T-cell (primary cell): ENCODE measurements at places on chromosomes 5 and 9.

DNA sequence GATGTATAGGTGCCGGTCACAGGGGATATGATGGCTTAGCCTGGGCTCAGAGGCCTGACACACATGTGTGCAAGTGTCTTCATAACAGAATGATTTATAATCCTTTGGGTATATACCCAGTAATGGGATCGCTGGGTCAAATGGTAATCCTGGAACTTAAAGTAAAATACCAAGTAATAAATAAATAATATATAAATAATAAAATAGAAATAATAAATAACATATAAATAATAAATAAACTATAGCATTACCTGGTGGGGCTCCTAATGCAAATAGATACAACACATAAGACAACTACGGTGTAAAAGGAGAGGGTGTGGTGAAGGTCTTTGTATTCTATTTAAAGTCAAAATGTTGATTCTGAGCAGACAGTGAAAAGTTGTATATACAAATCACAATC, 68.5 kb upstream of the GFPT2 start:
- H3K4me1 ChIP-seq, result no peaks in the 10 kb centered on the region
- H3K36me3 ChIP-seq, result no peaks in the 10 kb centered on the region
- no peaks in the 10 kb centered on the region for H3K27me3 ChIP-seq
- H3K4me3 ChIP-seq, result no peak overlapping the region

DNA sequence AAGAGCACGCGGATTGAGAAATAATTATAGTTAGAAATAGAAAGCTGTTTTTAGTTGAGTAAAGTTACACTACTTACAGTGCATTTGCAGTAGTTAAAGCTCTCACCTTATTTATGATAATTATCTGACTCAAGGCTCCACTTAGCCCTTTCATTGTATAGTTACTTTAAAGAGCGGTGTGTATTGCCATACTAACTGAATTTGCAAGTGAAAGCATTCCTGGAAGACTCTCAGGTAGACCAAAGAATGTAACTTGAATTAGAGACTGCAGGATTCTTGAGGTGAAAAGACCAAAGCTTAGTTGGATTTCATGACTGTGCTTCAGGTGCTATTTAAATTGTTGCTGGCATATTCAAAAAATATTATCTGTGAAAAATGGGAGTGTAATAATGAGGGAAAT, 4.2 kb upstream of the RASA1 start:
- no peaks in the 10 kb centered on the region for H3K27me3 ChIP-seq
- H3K27ac ChIP-seq, result no peak overlapping the region
- no peak overlapping the region for H3K4me3 ChIP-seq
- no peaks in the 10 kb centered on the region for H3K36me3 ChIP-seq
- DNase-seq, result no peak

DNA sequence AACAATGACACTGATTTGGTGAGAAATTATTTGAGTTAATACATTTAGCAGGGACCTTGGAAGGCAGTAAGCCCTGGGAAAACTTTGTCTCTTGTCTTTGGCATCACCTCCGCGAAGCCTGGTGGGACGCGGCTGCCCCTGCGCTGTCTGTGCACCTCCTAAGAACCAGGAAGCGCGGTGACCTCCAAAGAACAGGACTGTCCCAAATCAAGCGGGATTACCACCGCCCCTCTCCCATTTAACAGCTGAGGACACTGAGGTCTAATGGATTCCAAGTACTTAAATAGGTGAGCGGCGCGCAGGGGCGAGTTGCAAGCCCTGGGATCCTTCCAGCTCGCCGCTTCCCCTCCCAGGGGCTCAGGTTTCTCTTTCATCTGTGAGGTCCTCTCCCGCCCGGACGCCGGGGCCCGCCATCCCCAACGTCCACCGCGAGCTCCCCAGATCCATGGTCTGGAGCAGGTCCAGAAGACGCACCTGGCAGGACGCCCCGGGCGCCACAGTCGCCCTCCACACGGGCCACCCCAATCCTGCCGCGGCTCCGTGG, 432 bp downstream of the STARD4 start:
- no peaks in the 10 kb centered on the region for H3K36me3 ChIP-seq
- peak overlapping the region; percentile 77 for H3K4me3 ChIP-seq
- peaks cover 9% of the 10 kb centered on the region for H3K4me1 ChIP-seq

DNA sequence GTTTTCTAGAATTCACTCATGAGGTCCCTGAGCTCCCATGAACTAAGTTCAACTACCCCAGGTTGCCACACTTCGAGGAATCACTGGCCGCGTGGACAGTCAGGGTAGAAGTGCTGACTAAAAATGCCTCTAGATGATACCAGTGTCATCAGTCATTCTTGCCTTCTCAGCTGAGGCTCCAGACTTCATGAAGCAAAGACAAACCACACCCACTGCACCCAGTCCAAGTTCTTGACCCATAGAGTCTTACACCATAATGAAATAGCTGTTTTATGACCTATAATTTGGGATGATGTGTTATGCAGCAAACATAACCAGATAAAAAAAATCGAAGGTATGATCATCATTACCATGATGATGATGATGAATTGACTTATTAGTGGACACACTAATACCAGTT, 632.9 kb upstream of the TLE4 start:
- no peak overlapping the region for H3K4me3 ChIP-seq
- no peaks in the 10 kb centered on the region for H3K36me3 ChIP-seq
- DNase-seq, result no peak
- no peaks in the 10 kb centered on the region for H3K27me3 ChIP-seq

DNA sequence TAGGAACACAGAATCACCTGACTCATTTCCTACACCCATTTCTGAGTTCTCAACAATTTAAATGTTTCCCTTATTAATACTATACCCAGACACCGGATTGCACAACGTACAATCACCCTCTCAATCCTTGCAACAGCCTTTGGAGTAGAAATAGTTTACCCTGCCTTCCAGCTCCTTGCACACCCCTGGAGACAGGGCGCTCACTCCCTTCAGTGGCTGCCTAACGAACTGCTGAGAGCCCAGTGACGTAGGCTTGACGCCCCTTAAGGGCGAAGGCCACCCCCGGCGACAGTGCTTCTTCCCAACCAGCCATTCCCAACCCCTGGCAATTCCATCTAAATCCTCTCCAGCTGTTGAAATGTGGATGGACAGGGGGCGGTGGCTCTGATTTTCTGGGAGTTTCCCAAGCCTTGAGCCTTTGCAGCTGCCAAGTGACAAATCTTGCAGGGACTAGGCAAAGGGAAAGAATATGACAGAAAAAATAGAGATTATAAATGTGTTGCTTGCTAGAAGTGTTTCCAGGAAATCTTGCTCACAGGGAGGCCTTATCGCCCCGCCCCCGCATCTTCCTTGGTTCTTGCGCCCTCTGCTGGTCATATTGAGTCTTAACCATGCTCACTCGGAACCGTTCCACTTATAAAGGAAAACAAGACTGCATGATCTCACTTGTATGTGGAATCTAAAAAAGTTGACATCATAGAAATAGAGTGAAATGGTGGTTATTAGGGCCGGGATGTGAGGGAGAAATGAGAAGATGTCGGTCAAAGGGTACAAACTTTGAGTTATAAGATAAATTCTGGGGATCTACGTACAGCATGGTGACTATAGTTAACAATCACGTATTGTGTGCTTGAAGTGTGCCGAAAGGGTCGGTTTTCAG, 7.6 kb upstream of the BARX1 start:
- peaks cover 76% of the 10 kb centered on the region for H3K27me3 ChIP-seq
- H3K36me3 ChIP-seq, result no peaks in the 10 kb centered on the region
- no peak overlapping the region for H3K4me3 ChIP-seq
- H3K27ac ChIP-seq, result no peak overlapping the region
